Placental pericyte (primary cell): ENCODE measurements at places on chromosomes 4 and X. TPM values are rescaled to one million over a fixed set of nuclear protein-coding genes. Genes with fewer than 3 reads are reported as not detected.

Gene AKAP14
- not detected in 2 replicates for total RNA-seq

Gene ING2
- 6.6 and 7.7 TPM in 2 replicates for total RNA-seq

Gene USP51
- 0.88 and 2.1 TPM in 2 replicates for total RNA-seq

Gene GLOD5
- total RNA-seq, result not detected in 2 replicates

Gene COX7B2
- total RNA-seq, result not detected in 2 replicates

Gene IL15
- 3.5 and 7.0 TPM in 2 replicates for total RNA-seq

Gene TMLHE
- total RNA-seq, result 10.7 and 12.2 TPM in 2 replicates

Gene GAGE1
- not detected in 2 replicates for total RNA-seq

Gene GC
- total RNA-seq, result not detected in 2 replicates

Gene RHOXF1
- total RNA-seq, result not detected in 2 replicates

Gene TEC
- total RNA-seq, result under 0.01 and 0.72 TPM in 2 replicates

Gene MRPL1
- 19.7 and 29.2 TPM in 2 replicates for total RNA-seq

Gene RENBP
- total RNA-seq, result 3.6 and 6.6 TPM in 2 replicates

Gene NLGN3
- total RNA-seq, result 0.14 and 0.22 TPM in 2 replicates

Gene PAGE5
- total RNA-seq, result not detected in 2 replicates

Gene HS3ST1
- total RNA-seq, result 1.1 TPM in 2 replicates

Gene BMP3
- total RNA-seq, result 0.14 TPM in 1 of 2 replicates, not detected in the other

Gene TNIP3
- total RNA-seq, result 0.22 and 1.3 TPM in 2 replicates

Gene INTU
- 2.6 and 7.3 TPM in 2 replicates for total RNA-seq

Gene SMS
- total RNA-seq, result 95.6 and 171 TPM in 2 replicates

Gene MAGEC2
- not detected in 2 replicates for total RNA-seq

Gene MAN2B2
- total RNA-seq, result 20.9 and 36.1 TPM in 2 replicates

Gene GPR119
- total RNA-seq, result not detected in 2 replicates

Gene LIN54
- 12.3 and 30.2 TPM in 2 replicates for total RNA-seq

Gene VSIG4
- total RNA-seq, result 0.14 TPM in 1 of 2 replicates, not detected in the other

Gene TIMM17B
- total RNA-seq, result 35.5 and 42.0 TPM in 2 replicates

Gene GLUD2
- total RNA-seq, result 1.1 and 1.7 TPM in 2 replicates

Gene RS1
- total RNA-seq, result not detected in 2 replicates

Gene SOWAHD
- 0.22 TPM in 1 of 2 replicates, not detected in the other for total RNA-seq

Gene GLRB
- 5.9 and 8.2 TPM in 2 replicates for total RNA-seq

Gene CENPVL1
- total RNA-seq, result not detected in 2 replicates

Gene HSD17B13
- 0.14 and 0.22 TPM in 2 replicates for total RNA-seq

Gene ELF2
- total RNA-seq, result 32.8 and 34.8 TPM in 2 replicates

Gene GRK4
- 4.6 and 4.8 TPM in 2 replicates for total RNA-seq

Gene HSFX2
- 0.14 TPM in 1 of 2 replicates, not detected in the other for total RNA-seq

Gene PCDH18
- 33.5 and 150 TPM in 2 replicates for total RNA-seq

Gene IL21
- not detected in 2 replicates for total RNA-seq

Gene TMPRSS11F
- not detected in 2 replicates for total RNA-seq

Gene CCSER1
- total RNA-seq, result 0.14 TPM in 1 of 2 replicates, not detected in the other

Gene SLC2A9
- 0.43 and 2.4 TPM in 2 replicates for total RNA-seq

Gene CSAG1
- total RNA-seq, result not detected in 2 replicates
